ENCODE measurements at places on chromosomes 2 and 18. TPM values are rescaled to one million over a fixed set of nuclear protein-coding genes. Genes with fewer than 3 reads are reported as not detected.

DNA sequence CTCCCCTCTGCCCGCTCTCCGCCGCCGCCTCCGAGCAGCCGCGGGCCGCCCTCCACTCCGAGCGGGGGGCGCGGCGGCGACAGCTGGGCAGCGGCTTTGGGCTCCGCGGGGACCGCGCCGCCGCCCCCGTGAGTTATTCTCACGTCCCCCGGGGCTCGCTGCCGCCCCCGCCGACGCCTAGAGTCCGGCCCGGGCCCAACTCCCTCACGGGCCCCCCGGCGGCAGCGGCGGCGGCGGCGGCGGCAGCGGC lies 645 bp downstream of the MIB1 start:
- peak overlapping the region; percentile 86 for H3K27ac ChIP-seq
- DNase-seq = no peak
- H3K4me3 ChIP-seq = peak overlapping the region; percentile 94
- H3K4me1 ChIP-seq = peaks cover 9% of the 10 kb centered on the region

DNA sequence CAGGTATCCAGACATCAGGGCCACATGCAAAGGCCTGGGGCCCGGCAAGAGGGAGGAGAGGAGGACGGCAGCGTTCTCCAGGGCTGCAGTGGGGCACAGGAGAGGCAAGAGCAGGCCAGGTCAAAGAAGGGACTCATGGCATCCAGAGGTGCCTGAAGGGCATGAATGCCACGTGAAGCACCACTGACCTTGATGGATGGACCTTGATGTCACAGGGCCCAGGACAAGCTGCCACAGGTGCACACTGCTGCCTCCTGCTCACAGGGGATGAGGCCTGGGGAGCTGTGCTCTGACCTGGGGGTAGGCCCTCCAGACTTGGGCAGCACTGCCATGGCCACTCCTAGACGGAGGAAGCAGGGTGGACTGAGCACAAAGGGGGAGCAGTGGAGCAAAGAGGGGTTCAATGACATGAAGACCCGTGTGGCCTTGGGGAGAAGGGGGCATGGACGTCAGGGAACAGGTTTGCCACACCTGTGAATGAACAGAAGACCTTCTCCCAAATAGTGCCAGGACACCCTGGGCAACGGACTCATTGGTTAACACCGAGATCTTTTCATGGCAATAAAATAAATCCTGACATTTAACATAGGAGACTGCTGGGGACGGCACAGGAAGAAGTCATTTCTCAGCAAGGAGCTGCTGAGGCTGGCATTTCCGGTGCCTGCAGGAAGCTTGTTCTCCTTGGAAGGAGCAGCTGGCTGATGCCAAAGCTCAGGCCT lies 65.6 kb downstream of the EMX1 start:
- no peak for DNase-seq
- H3K4me1 ChIP-seq = peaks cover 9% of the 10 kb centered on the region
- H3K4me3 ChIP-seq = no peak overlapping the region
- no peak overlapping the region for H3K27ac ChIP-seq

MOGAT1 gene
- not detected for total RNA-seq

MROH2A gene
- not detected for total RNA-seq

GRCh38 chr2:205022841-205023240 lies 477.6 kb downstream of the PARD3B start:
- DNase-seq = no peak
- H3K4me3 ChIP-seq = no peak overlapping the region
- no peaks in the 10 kb centered on the region for H3K4me1 ChIP-seq
- H3K27me3 ChIP-seq = no peaks in the 10 kb centered on the region
- no peaks in the 10 kb centered on the region for H3K36me3 ChIP-seq

ITSN2 gene
- total RNA-seq = 200 TPM

DNA sequence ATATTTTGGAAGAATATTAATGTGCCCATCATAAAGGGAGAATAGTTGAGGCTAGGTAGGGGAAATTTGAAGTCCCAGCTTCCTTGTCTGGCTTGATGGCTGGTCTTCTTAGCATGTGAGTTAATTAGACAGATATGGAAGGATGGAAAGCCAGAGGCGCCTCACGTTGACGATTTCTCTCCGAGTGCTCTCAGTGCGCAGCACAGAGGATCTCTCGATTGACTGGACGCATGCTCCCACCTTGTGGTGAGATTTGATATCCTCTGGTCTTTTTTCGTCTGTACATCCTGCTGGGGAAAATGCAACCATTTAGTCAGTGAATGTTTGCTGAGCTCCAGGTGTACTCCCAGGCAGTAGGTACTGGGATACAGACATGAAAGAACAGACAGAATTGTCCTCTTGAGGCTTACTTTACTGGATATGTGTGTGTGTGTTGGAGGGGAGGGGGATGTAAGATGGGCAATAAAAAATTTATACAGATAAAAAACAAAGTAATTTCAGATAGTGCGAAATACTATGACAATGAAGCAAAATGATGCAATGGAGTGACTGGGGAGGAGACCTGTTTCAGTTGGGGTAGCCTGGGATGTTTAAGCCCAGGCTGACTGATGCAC lies 66.9 kb upstream of the ZNG1B start:
- H3K4me3 ChIP-seq = no peak overlapping the region
- no peaks in the 10 kb centered on the region for H3K36me3 ChIP-seq
- H3K4me1 ChIP-seq = no peaks in the 10 kb centered on the region
- no peak overlapping the region for H3K27ac ChIP-seq

DNA sequence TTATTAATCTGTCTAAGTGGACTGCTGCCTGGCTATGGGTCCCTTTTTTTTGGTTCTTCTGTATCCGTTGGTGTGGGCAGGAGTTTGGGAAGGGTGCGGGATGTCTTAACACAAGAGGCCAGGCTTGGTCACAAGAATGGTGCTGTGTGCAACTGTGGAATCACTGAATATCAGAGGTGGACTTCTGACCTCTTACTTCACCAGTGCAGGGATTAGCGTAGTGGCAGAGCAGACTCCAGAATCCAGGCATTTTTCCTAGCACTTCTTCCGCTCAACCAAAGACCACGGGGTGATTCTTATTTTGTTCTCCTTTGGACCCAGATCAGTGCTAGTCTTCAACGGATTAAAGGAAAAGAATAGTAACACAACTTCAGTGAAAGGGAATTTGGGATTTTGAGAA lies 254.3 kb upstream of the TNP1 start:
- no peak overlapping the region for H3K27ac ChIP-seq
- H3K27me3 ChIP-seq = peaks cover 6% of the 10 kb centered on the region
- no peaks in the 10 kb centered on the region for H3K36me3 ChIP-seq

- peaks cover 14% of the 10 kb centered on the region for H3K4me1 ChIP-seq
- H3K4me3 ChIP-seq = no peak overlapping the region
- no peak for DNase-seq
- no peak overlapping the region for H3K27ac ChIP-seq
- H3K27me3 ChIP-seq = no peaks in the 10 kb centered on the region
Measured at GRCh38 chr2:1515986-1516797, 102.9 kb downstream of the TPO start.

- H3K27me3 ChIP-seq = no peaks in the 10 kb centered on the region
- no peaks in the 10 kb centered on the region for H3K36me3 ChIP-seq
- no peak for DNase-seq
Measured at GRCh38 chr2:1708476-1709334, 35.6 kb downstream of the PXDN start.

DNA sequence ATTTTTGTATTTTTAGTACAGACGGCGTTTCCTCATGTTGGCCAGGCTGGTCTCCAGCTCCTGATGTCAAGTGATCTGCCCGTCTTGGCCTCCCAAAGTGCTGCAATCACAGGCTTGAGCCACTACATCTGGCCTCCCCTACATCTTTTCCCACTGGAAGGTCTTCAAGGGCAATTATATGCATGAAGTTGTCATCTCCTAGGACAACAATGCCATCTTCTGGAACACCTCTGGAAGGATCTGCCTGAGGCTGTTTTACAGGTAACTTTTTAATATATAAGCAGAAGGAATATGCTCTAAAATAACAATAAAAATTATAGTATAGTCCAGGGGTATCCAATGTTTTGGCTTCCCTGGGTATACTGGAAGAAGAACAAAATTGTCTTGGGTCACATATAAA lies 321.4 kb downstream of the AFF3 start:
- peaks cover 36% of the 10 kb centered on the region for H3K36me3 ChIP-seq
- H3K27me3 ChIP-seq = no peaks in the 10 kb centered on the region
- no peak overlapping the region for H3K4me3 ChIP-seq
- no peak overlapping the region for H3K27ac ChIP-seq
- DNase-seq = no peak
- no peaks in the 10 kb centered on the region for H3K4me1 ChIP-seq

GRCh38 chr2:235553696-235554100 lies 59.9 kb downstream of the AGAP1 start:
- H3K36me3 ChIP-seq = no peaks in the 10 kb centered on the region
- H3K27me3 ChIP-seq = no peaks in the 10 kb centered on the region
- H3K4me3 ChIP-seq = no peak overlapping the region
- H3K27ac ChIP-seq = no peak overlapping the region
- no peak for DNase-seq

- H3K4me1 ChIP-seq = peaks cover 73% of the 10 kb centered on the region
- no peaks in the 10 kb centered on the region for H3K27me3 ChIP-seq
- no peak overlapping the region for H3K4me3 ChIP-seq
Measured at GRCh38 chr2:197229509-197230443, 80.8 kb downstream of the ANKRD44 start.

EPB41L5 gene
- 14.0 TPM for total RNA-seq

Data from B cell (primary cell).